ENCODE measurements at places on chromosomes 2 and 18. TPM values are rescaled to one million over a fixed set of nuclear protein-coding genes. Genes with fewer than 3 reads are reported as not detected.

Gene SIGLEC15
- 4.7 TPM for total RNA-seq

GRCh38 chr2:104781151-104781550 lies 72.8 kb upstream of the POU3F3 start:
- DNase-seq, result no peak

DNA sequence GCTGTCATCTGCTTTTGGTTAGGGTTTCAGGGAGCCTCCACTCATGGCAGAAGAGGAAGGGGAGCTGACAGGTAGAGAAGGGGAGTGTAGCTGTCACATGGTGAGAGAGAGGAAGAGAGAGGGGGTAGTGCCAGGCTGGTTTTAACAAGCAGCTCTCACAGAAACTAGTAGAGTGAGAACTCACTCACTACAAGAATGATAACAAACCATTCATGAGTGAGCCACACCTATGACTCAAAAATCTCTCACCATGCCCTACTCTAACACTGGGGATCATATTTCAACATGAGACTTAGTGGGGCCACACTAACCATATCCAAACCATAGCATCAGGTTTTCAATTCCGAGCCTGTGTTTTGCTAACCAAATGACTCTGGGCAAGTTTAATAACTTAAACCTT lies 274.9 kb upstream of the VWC2L start:
- no peak for DNase-seq

Gene TXNL4A
- total RNA-seq, result 76.7 TPM

Data from mucosa of gallbladder (tissue), 1 donor.